ENCODE measurements at places on chromosomes 2 and 18.
A peak's percentile ranks its signal among the peaks of the same experiment; 100 is the strongest.

GRCh38 chr18:11042247-11042646 is 107.1 kb downstream of the PIEZO2 start:
- no peak for DNase-seq

- DNase-seq = no peak
These were observed 7.9 kb downstream of the IMPA2 start for GRCh38 chr18:11989174-11989573.

DNA sequence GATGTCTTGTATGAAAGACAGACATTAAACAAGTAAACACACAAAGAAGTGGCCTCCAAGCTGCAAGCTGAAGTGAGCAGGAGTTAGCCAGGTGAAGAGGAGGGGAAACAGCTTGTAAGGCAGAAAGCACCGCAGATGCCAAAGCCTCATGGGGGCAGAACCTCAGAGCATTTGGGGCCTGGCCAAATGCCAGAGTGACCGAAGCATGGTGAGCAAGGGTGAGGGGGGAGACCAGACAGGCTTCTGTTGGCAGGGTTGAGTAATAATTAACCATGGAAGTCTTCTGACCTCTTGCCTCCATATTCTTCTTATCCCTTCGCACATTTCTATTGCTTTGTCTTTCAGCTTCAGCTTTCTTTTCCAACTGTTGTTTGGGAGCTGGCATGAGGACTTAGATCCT is 5.6 kb downstream of the QPCT start:
- DNase-seq = no peak

DNA sequence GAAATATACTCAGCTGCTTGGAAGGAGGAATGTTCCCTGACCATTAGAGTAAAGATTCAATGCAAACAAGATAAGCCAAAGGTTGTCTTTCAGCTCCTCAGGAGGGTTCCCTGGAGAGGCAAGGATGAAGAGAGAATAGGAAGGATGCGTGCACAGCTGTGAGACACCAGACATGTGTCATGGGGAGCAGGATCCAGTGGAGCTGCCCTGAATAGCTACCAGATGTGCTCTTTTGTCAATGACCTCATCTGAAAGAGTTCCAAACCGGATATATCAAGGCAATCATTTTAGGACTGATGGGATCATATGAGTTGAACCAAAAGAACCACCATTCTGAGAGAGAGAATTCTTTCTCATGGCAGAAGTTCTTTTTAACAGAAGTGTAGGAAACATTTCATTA is 490.6 kb downstream of the IRS1 start:
- DNase-seq = peak; percentile 87

DNA sequence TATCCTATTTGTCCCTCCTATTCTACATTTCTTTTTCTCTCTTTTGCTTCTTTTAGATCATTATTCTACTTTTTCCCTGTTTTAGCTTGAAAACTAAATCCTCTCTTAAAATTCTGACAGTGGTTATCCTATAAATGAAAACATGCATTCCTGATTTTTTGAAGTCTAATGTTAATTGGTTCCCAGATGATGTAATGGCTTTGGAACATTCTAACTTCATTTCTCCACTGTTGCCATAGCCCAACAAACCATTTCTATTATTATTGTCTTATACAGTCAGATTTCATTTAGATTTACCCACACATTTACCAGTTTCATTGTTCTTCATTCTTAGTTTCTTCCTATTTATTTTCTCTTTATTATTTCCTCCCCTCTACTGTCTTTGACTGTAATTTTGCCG is 36.5 kb downstream of the SIGLEC15 start:
- DNase-seq = no peak

DNA sequence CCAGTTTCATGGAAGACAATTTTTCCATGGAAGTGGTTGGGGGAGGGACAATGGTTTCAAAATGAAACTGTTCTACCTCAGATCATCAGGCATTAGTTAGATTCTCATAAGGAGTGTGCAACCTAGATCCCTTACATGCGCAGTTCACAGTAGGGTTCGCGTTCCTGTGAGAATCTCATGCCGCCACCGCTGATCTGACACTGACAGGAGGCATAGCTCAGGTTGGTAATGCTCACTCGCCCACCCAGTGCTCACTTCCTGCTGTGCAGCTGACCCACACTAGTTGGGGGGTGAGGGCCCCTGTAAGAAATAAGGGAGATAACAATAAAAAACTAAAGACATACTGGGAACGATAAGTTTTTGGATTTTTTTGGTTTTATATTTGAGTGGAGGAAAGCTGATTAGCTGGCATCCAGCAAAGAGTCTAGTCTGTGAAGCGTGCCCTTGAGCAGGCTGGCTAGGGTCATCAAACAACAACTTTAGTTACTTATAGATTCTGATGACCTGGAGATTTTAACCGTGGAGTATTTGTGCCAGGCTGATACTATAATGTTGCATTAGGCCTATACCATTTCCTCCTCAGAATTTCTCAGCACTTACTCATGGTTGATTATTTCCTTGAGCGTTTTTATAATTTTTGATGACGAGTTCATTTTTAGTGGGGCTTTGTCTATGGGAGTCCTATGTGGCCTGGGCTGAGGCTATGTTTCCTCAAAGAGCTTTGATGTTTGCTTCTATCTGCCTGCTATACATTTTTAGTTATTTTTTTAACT is 6.3 kb upstream of the MCFD2 start:
- DNase-seq = peak; percentile 45

- no peak for DNase-seq
These were observed 63.0 kb downstream of the EIPR1 start for GRCh38 chr2:3314626-3315025.

DNA sequence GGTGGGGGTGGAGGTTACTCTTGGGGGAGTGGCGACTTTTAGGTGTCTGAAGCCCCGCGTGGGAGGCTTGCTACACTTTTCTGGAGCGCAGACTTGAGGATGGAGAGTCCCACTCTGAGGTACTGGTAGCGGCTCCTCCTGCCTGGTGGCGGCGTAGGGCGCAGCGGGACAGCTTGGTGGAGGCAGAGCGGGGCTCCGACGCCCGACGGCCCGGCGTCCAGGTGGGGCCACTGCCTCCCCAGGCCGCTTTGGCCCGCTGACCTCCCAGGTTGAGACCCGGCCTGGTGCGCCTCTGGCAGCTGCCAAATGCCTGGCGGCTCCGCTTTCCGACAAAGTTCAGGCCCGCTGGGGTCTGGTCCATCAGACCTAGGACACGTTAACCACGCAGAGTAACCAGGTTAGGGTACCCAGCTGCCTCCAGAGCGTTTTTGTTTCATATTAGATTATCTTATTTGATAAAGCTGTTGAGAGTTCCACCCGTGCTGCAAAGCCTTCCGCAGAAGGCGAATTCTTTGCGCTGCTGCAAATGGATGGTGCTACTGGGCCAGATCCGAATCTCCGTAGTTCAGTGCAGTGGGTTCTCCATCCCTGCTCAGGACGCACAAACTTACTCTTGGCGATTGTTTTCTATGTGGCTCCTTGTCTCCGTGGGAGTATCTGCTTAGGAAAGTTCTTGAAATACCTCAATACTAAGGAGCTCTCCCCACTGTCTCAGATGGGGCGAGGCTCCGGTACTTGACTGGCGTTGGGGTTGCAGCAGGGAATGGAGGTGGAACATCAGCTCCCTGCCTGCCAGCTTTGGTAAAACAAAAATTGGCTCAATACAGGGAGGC is 405.9 kb downstream of the XIRP2 start:
- DNase-seq = peak; percentile 4

- no peak for DNase-seq
These were observed 277.4 kb downstream of the NRXN1 start for GRCh38 chr2:50754514-50754913.

DNA sequence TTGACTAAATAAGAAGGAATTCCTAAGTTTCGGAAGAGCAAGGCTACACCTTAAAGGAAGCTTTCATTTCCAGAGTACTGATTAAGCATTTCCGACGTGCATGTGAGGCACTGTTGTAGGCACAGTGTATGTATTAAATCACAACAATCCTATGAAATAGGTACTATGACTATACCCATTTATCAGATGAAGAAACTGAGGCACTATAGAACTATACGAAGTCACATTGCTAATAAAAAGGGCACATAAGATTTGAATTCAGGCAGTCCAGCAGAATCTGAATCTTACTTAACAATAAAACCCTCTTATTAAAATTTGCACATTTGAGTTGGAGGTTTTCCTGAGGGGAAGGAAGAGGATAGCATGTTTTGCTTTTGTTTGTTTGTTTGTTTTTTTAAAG is 243.5 kb upstream of the FANCL start:
- DNase-seq = no peak

GRCh38 chr2:25294573-25295462 is 46.9 kb downstream of the DNMT3A start:
- no peak for DNase-seq

GRCh38 chr2:215626812-215627281 is 191.0 kb upstream of the FN1 start:
- peak; percentile 79 for DNase-seq

GRCh38 chr2:30990176-30990575 is 148.1 kb downstream of the GALNT14 start:
- no peak for DNase-seq

DNA sequence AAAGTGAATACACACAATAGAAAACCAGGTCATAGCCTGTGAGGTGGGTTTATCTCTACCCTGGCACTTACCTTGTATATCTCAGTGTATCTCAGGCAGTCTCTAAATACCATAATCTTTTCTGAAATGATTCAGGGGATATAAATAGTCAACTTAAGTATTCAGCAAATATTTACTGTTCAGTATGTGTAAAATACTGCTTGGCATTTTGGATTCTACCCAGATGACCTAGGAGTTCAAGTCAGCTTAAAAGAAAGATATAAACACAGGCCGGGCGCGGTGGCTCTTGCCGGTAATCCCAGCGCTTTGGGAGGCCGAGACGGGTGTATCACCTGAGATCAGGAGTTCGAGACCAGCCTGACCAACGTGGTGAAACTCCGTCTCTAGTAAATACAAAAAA is 23.8 kb downstream of the GRHL1 start:
- DNase-seq = no peak

GRCh38 chr2:159855557-159856061 is 57.6 kb upstream of the CD302 start:
- peak; percentile 9 for DNase-seq

- no peak for DNase-seq
These were observed 130.4 kb downstream of the MEIS1 start for GRCh38 chr2:66565291-66565690.

GRCh38 chr2:104432991-104433390 is 420.9 kb upstream of the POU3F3 start:
- DNase-seq = no peak

GRCh38 chr18:35817604-35818352 is 154.7 kb upstream of the RMP24 start:
- no peak for DNase-seq

DNA sequence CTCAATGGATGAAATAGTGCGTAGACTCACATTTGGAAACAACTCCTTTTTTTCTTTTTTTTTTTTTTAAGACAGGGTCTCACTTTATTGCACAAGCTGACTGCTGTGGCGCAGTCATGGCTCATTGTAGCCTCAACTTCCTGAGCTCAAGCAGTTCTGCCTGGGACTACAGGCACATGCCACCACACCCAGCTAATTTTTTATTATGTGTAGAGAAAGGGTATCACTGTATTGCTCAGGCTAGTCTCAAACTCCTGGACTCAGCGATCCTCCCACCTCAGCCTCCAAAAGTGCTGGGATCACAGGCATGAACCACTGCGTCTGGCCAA is 17.4 kb downstream of the HAT1 start:
- DNase-seq = no peak

GRCh38 chr2:86185517-86186212 is 9.6 kb downstream of the IMMT start:
- no peak for DNase-seq

- no peak for DNase-seq
These were observed 57.4 kb downstream of the CCBE1 start for GRCh38 chr18:59639821-59640220.

- no peak for DNase-seq
These were observed 45.6 kb downstream of the GPC1 start for GRCh38 chr2:240480834-240481623.

- peak; percentile 81 for DNase-seq
These were observed 173.3 kb upstream of the ZFP36L2 start for GRCh38 chr2:43399515-43400264.

- no peak for DNase-seq
These were observed 751.8 kb downstream of the TSN start for GRCh38 chr2:122507261-122507660.

GRCh38 chr2:98608962-98609604 is 694 bp downstream of the UNC50 start:
- peak; percentile 20 for DNase-seq

DNA sequence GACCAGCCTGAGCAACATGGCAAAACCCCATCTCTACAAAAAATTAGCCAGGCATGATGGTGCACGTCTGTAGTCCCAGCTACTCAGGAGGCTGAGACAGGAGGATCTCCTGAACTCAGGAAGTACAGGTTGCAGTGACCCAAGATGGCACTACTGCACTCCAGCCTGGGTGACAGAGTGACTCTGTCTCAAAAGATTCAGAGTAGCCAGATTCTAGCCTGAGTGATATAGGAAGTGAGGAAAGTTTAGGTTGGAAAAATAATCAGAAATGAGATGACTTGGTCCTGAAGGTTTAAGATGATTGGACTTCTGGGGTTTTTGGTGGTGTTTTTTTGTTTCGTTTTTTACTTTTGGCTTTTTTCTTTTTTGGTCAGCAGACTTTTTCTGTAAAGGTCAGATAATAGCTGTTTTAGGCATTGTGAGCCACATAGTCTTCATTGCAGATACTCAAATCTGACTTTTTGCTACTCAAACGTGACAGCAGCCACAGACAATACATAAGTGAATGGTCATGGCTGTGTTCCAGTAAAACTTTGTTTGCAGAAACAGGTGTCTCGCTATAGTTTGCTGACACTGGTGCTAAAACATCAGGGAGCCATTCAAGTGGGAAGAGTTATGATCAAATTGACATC is 104.1 kb upstream of the UBXN4 start:
- DNase-seq = no peak

GRCh38 chr2:240601831-240602160 is 15.3 kb downstream of the CAPN10 start:
- no peak for DNase-seq

DNA sequence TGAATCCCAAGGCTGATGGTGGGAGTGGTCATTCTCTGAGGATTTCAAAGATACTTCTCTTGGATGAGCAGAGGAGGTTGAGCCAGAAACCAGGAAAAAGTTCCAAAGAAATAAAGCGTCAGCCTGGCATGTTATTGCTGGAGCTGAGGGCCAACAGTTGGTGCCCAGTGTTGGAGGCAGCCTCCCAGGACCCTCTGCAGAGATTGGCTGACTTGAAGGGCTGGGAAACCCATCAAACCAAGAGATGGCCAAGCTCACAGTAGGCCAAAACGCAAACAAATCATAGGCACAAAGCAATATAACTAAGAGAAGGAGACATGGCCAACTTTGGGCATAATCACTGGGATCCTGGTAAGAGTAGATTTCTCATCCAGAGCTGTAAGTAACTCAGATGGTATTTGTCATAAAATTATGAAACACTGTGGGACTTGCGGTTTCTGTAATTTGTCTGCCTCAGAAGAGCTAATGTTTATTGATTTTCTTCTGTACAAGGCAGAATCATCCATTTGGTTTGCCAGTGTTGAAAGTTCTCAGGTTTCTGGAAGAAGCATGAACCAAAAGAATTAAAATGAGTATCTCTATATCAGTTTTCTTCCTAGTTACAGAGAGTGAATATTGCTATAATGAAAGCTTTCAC is 108.3 kb downstream of the ATL2 start:
- peak; percentile 36 for DNase-seq

- no peak for DNase-seq
These were observed 1175.1 kb upstream of the ACVR2A start for GRCh38 chr2:146669735-146670134.

GRCh38 chr2:224922142-224922727 is 120.0 kb downstream of the DOCK10 start:
- DNase-seq = peak; percentile 23

Data from fibroblast of skin of abdomen (primary cell).